KBM-7 (cell line): ENCODE measurements at places on chromosomes 5 and 9.
A peak's percentile ranks its signal among the peaks of the same experiment; 100 is the strongest.

DNA sequence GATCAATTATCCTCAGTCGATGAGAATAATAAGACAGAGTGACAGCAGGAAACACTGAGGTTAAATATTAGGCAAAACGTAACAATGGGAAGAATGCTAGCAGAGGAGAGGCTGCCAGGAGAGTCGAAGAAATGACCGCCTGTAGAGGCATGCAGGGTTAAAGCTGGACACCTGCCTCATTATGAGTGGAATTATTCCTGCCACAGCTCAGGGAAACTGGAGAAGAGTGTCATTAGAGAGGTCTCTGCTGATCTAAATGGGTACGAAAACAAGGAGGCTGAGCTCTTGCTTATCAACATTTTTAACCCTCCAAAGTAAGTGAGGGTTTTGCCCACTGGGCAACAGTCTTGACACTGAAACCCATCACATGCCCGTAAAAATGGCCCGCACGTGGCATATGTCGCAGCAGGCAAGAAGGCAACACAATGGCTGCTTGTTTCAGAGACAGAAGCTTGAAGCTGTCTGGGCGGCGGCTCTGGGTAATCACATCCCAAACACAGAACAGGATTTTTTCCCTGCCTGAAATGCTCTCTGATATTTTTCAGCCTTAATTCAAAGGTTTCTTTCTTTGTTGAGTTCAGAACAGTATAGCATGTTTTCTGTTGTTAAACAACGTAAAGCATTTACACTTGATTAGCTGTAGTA is 118.7 kb downstream of the MED27 start:
- DNase-seq = no peak

DNA sequence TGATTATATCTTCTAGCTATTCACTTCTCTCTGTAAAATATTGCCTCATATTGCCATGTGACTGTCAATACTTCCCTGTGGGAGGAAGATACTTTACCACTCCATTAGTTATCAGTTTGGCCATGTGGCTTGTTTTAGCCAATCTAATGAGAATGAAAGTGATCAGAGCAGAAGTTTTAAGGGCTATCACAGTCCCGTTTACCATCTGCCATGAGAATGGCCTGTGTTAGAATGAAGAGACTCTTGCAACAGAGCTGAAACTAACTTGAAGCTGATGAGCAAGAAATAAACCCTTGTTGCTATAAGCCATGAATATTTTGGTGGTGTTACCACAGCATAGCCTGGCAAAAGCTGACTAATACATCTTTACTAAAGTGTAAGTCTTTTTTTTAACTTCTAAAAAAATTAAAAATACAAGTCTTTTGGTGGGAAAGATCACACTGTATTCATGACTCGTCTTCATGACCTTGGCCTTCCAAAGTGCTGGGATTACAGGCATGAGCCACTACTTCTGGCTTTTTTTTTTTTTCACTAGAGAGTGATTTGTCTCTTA is 68.0 kb upstream of the CTNNA1 start:
- no peak for DNase-seq

DNA sequence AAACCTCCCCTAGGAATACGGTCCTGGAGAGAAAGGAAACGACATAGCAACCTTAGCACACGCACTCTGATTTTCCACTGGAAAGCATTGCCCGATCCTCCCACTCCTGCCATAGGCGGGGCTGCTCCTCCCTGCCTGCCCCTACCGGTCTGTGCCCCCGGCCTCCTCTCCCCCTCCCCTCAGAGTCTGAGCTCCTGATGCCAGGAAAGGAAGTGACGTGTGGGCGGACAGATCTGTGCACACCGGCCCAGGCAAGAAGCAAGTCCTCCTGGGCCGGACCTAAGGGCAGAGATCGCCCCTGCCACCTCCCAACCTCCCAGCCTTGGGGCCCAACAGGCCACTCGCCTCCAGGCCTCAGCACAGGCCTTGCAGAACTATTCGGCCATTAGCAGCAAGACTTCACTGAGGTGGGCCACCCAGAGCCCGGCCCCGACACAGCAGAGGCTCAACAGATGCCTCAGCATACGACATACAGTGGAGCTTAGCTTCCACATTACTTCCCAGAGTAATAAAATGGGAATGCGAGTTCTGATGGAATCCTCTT is 7.2 kb downstream of the NINJ1 start:
- DNase-seq = peak; percentile 28

- no peak for DNase-seq
Measured at GRCh38 chr5:61734001-61734400, 401.9 kb downstream of the ZSWIM6 start.

DNA sequence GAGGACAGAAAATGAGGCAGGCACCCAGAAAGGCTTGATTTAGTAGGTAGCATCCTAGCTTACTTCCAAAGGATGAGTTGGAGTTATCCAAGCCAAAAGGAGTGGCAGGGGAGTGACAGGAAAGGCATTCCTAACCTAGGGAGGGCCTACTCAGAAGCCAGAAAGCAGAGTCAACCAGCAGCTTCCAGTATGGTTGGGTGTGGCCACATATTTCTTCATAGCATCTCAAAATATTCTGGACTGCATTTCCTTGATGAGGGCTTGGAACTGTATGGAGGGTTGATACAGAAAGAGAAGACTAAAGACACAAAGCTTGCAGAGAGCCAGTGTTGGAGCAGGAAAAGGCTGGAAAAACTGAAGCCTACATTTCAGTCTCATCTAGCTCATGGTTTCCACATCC is 656.8 kb upstream of the DMAC1 start:
- DNase-seq = no peak

GRCh38 chr9:69030851-69031645 is 4.5 kb upstream of the FXN start:
- no peak for DNase-seq

- no peak for DNase-seq
Measured at GRCh38 chr5:109714592-109714991, 24.9 kb downstream of the MAN2A1 start.

GRCh38 chr9:136437430-136437829 is 2.2 kb downstream of the INPP5E start:
- DNase-seq = no peak

DNA sequence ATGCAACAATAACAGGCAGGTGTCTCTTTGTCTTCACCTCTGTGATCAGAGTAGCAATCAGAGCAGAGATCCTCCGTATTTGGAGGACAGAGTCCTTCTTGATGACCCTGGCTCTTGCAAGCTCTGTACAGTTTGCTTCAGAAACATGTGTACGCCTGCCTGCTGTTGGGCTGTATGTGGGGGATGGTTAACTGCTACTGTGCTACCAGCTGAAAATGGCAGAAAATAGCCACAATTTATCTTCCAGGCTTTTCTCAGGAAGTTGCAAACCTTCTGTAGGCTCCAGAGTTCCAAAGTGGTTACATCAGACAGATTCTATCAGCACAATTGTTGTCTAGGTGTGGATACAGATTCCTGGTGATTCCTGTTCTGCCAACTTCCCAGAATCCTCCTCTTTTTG is 35.5 kb downstream of the DDX46 start:
- DNase-seq = no peak

- no peak for DNase-seq
Measured at GRCh38 chr9:93595861-93596365, 19.5 kb downstream of the PHF2 start.

- DNase-seq = no peak
Measured at GRCh38 chr9:130092910-130093309, 39.2 kb downstream of the GPR107 start.

DNA sequence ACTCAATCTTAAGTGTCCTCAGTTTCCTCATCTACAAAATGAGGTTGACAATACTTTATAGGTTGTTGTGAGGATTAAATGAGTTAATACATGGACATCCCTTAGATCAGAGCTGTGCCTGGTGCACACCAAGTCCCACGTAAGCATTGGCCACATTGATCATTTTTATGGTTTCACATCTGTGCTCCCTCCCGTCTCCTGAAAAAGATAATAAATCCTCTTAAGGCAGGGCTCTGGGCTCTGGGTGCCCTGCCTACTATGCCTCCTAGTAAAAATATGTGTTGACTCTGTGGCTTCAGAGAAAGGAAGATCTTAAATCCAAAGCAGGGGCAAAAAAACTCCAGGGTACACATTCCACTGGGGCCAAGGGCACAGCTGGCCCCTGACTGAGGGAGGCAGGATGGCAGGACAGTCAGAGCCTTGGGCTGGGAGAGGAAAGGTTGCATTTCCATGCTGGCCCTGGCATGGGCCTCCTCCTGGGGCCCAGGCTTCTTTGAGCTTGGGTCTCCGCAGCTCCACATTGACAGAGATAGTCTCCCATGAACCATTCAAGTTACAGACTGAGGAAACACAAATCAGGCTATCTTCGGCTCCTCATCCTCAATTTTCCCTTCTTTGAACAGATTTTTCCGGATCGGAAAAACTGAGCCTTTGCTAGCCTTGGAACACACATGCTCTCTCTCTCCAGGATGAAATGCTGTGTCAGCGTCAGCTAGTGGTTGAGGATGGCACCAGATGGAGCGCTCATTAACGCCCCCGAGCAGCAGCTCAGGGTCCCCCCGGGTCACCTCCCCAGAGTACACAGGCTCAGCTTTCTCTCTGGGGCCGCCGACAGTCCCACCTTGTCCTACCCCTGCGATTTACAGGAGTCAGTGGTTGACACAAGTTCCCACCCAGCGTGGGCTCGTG is 22.4 kb upstream of the KIF12 start:
- DNase-seq = no peak

DNA sequence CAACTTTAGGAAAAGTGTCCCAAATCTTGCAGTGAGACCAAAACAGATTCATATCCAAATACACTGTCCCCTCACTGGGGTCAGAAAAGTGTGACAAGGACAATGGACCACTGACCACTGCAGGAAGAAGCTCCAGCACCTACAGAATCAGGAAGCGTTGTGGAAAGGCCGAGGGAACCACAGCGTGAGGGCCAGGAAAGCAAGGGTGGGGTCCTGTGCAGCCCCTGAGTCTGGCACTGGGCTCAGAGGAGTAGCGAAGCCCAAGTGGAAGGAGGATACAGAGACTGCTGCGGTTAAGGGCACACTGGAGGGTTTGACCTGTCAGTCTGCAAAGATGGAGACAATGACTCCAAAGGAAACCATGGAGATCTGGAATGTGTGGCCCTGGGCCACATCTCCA is 36.9 kb downstream of the C5orf15 start:
- no peak for DNase-seq

DNA sequence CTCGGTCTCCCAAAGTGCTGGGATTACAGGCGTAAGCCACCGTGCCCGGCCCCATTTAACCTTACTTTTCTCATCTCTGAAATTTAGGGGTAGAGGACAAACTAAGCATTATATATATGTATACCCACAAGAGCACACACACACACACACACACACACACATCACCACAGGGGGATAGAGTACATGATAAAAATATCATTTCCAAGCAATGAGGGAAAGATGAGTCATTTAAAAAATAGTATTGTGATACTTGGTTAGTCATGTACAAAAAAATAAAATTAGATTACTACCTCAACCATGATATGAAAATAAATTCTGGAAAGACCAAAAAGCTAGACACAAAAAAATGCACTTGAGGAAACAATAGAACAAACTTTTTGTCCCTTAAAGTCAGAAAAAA is 67.2 kb downstream of the CDH18 start:
- no peak for DNase-seq

GRCh38 chr9:135980926-135981630 is 19.9 kb upstream of the UBAC1 start:
- DNase-seq = no peak

DNA sequence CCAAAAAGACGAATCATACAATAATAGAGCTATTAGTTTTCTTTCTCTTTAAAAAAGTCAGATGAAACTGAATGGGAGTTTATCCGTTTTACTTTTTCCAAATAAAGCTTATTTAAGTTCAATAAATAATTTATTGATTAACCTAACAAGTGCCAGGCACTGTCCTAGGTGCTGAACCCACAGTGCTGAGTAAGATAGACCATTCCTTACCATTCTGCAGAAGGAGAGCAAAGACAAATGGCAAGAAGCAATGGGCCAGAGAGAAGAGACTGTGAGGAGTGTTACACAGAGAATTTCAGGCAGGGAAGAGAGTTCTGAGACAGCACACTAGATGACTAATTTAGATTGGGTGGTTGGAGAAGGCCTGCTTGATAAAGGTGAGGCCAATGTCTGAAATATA is 127.2 kb downstream of the AUH start:
- no peak for DNase-seq

DNA sequence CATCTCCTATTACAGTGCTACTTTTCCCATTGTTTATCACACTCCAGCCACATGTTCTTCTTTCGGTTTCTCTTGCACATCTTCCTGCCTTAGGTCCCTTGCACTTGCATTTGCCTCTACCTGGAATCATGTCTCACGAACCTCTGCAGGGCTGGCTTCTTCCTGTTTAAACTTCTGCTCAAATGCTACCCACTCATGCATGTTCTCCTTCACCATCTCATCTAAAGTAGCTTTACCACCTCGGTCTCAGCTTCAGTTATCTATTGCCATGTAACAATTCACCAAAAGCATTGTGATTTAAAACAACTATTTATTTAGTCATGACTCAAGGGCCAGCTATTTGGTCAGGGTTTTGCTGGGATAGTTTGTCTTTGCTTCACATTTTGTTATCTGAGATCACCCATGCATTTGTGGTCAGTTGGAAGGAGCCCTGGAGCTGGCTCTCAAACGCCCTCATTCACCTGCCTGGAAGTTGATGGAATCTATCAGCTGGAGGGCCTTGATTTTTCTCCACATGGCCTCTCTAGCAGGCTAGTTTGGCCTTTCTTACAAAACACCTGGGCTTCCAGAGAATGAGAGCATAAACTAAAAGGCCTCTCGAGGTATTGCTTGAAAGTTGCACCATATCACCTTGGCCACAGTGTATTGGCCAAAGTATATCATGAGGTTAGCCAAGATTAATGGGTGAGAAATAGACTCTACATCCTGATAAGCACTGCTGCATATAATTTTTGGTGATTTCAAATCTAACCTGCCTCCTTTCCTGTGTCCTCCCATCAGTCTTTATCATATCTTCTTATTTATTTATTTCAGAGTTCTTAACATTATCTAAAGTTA is 21.4 kb downstream of the SPINK1 start:
- DNase-seq = no peak

DNA sequence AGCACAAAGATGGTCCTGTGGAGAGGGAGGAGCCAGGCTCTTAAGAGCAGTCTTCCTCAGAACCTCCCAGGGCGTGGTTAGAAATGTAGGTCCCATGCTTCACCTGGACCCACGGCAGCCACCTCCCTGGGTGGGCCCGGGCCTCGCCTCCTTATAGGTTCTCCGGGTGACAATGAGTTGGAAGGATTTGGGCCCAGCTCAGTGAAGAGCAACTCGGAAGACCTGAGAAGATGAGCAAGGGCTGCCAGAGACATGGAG is 26.3 kb upstream of the NDST1 start:
- no peak for DNase-seq

- DNase-seq = no peak
Measured at GRCh38 chr5:14428302-14429081, 153.1 kb upstream of the OTULINL start.
